SJSA1 (cell line): ENCODE measurements at places on chromosomes 2 and 18. TPM values are rescaled to one million over a fixed set of nuclear protein-coding genes. Genes with fewer than 3 reads are reported as not detected.

Gene OXER1
- total RNA-seq, result not detected in 2 replicates

Gene NT5C1B
- total RNA-seq, result not detected in 2 replicates

GRCh38 chr2:121074293-121074932, 210.6 kb downstream of the TFCP2L1 start:
- no peak overlapping the region for H3K27ac ChIP-seq
- H3K4me1 ChIP-seq, result no peaks in the 10 kb centered on the region
- no peaks in the 10 kb centered on the region for H3K36me3 ChIP-seq

GRCh38 chr18:78238404-78239089, 741.1 kb upstream of the SALL3 start:
- no peaks in the 10 kb centered on the region for H3K27me3 ChIP-seq
- no peak for DNase-seq
- H3K4me1 ChIP-seq, result no peaks in the 10 kb centered on the region
- no peak overlapping the region for H3K4me3 ChIP-seq
- no peak overlapping the region for H3K27ac ChIP-seq

DNA sequence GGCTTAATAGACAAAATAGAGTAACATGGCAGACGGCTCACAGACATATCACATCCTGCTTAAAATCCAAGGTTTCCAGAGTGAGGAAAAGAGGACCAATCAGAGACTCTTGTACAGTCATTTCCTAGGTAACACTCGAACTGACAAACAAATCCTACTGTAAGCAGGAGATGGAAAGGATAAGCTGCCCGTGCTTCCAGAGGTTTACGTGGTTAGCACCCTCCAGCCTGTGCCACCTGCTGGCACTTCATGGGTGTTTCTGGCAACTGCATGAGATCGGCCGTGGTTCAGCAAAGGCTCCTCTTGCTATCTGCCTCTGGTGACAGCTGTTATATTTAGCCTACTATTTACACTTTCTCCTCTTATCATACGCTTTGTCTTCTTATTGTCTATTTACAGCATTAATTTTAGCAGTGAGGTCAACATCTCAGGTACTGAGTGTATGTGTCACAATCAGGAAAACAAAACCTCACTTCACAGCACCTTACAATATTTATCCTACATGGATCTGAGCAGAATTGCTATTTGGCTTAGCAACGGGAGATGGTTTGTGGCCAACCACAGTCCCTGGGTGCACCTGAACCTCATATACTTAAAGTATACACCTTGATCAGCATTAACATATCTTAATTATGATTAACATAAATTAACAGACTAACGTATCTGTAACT, 226.9 kb downstream of the TMEM163 start:
- no peak overlapping the region for H3K27ac ChIP-seq
- H3K4me1 ChIP-seq, result no peaks in the 10 kb centered on the region
- no peak overlapping the region for H3K4me3 ChIP-seq
